ENCODE measurements at places on chromosomes 6 and 20. TPM values are rescaled to one million over a fixed set of nuclear protein-coding genes. Genes with fewer than 3 reads are reported as not detected.

GRCh38 chr6:146258206-146258605, 229.3 kb downstream of the GRM1 start:
- no peak for DNase-seq
- no peak overlapping the region for H3K27ac ChIP-seq
- no peaks in the 10 kb centered on the region for H3K4me1 ChIP-seq

GRCh38 chr6:4852938-4853337, 76.7 kb downstream of the CDYL start:
- no peak overlapping the region for H3K27ac ChIP-seq
- no peak overlapping the region for H3K4me3 ChIP-seq
- DNase-seq, result no peak
- no peaks in the 10 kb centered on the region for H3K36me3 ChIP-seq
- H3K4me1 ChIP-seq, result peaks cover 26% of the 10 kb centered on the region

- H3K36me3 ChIP-seq, result no peaks in the 10 kb centered on the region
- H3K4me3 ChIP-seq, result peak overlapping the region; percentile 3
- peaks cover 20% of the 10 kb centered on the region for H3K4me1 ChIP-seq
- H3K27me3 ChIP-seq, result no peaks in the 10 kb centered on the region
- DNase-seq, result peak; percentile 27
These were observed 26.1 kb downstream of the BFSP1 start for GRCh38 chr20:17504898-17505635.

The CALHM6 gene
- total RNA-seq, result not detected

DNA sequence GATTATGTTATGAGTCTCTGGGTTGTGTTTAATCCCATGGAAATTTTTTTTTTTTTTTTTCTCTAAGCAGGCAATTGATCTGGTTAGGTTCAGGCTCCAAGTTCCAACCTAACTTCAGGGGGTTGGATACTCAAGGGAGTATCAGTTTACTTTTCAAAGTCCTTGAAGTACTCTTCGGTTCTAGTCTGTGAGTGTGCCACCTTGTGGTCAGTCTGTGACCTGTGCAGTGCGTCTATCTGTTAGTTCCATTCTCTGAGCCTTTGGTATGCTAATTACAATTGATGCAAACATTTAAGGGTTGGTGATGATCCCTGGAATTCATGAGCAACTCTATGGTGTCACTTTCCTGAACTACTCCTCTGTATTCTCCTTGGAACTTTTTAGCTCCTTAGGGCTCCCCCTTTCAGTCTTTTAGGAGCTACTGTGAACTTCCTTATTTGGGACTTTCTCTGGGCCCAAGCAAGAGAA, 342.0 kb downstream of the SOX4 start:
- H3K27me3 ChIP-seq, result no peaks in the 10 kb centered on the region
- no peak overlapping the region for H3K27ac ChIP-seq
- H3K36me3 ChIP-seq, result no peaks in the 10 kb centered on the region
- no peaks in the 10 kb centered on the region for H3K4me1 ChIP-seq

The OR2H1 gene
- total RNA-seq, result not detected

DNA sequence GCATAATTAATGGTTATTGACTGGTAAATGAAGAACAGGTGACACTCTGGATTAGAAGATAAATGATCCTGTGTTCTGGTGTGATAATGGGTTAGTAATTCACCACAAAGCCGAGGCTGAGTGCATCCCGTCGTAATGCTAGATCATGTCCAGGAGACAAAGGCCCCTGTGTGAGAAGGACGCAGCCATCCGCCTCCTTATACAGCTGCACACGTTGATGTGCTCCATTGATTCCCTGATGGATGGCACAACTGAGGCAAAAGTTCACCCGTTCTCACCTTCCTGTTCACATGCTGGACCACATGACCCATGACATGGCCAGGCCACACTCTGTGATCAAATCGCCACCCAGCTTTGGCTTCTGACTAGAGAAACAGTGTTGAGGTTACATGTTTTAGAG, 136.1 kb downstream of the FOXC1 start:
- DNase-seq, result no peak
- H3K27me3 ChIP-seq, result no peaks in the 10 kb centered on the region
- no peaks in the 10 kb centered on the region for H3K4me1 ChIP-seq
- H3K4me3 ChIP-seq, result no peak overlapping the region
- H3K27ac ChIP-seq, result no peak overlapping the region
- H3K36me3 ChIP-seq, result no peaks in the 10 kb centered on the region

The PACRG gene
- total RNA-seq, result 0.71 TPM

The ID4 gene
- total RNA-seq, result 0.10 TPM

GRCh38 chr6:151021896-151022295, 156.4 kb downstream of the MTHFD1L start:
- H3K4me1 ChIP-seq, result peaks cover 87% of the 10 kb centered on the region
- DNase-seq, result no peak
- peak overlapping the region; percentile 60 for H3K27ac ChIP-seq
- peaks cover 17% of the 10 kb centered on the region for H3K36me3 ChIP-seq
- no peak overlapping the region for H3K4me3 ChIP-seq

GRCh38 chr6:11785774-11786579, 7.4 kb upstream of the ADTRP start:
- peaks cover 3% of the 10 kb centered on the region for H3K27me3 ChIP-seq
- H3K4me1 ChIP-seq, result no peaks in the 10 kb centered on the region
- H3K27ac ChIP-seq, result no peak overlapping the region
- no peaks in the 10 kb centered on the region for H3K36me3 ChIP-seq
- no peak for DNase-seq

GRCh38 chr6:109626311-109626710, 64.7 kb downstream of the AK9 start:
- no peak overlapping the region for H3K4me3 ChIP-seq
- H3K27me3 ChIP-seq, result no peaks in the 10 kb centered on the region
- no peaks in the 10 kb centered on the region for H3K4me1 ChIP-seq
- DNase-seq, result no peak
- no peaks in the 10 kb centered on the region for H3K36me3 ChIP-seq

DNA sequence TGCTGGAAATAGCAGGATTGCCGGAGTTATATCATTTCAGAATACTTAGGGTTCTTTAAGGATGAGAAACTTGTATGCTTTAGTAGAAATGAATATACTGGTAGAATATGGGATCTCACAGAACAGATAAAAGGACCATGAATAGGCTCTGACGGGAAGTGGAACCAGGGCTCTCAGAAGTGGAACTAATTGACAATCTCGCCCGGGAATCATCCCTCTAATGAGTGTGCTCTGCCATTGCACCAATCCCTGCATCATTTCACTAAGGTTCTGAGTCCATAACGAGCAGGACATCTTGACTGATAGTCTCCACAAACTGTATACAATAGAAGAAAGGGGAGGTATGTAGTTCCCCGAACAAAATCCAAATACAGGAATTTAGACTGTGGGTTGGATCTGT, 150.1 kb downstream of the COL9A1 start:
- H3K4me3 ChIP-seq, result no peak overlapping the region
- H3K27me3 ChIP-seq, result peaks cover 46% of the 10 kb centered on the region
- no peak for DNase-seq
- H3K27ac ChIP-seq, result no peak overlapping the region
- no peaks in the 10 kb centered on the region for H3K4me1 ChIP-seq

DNA sequence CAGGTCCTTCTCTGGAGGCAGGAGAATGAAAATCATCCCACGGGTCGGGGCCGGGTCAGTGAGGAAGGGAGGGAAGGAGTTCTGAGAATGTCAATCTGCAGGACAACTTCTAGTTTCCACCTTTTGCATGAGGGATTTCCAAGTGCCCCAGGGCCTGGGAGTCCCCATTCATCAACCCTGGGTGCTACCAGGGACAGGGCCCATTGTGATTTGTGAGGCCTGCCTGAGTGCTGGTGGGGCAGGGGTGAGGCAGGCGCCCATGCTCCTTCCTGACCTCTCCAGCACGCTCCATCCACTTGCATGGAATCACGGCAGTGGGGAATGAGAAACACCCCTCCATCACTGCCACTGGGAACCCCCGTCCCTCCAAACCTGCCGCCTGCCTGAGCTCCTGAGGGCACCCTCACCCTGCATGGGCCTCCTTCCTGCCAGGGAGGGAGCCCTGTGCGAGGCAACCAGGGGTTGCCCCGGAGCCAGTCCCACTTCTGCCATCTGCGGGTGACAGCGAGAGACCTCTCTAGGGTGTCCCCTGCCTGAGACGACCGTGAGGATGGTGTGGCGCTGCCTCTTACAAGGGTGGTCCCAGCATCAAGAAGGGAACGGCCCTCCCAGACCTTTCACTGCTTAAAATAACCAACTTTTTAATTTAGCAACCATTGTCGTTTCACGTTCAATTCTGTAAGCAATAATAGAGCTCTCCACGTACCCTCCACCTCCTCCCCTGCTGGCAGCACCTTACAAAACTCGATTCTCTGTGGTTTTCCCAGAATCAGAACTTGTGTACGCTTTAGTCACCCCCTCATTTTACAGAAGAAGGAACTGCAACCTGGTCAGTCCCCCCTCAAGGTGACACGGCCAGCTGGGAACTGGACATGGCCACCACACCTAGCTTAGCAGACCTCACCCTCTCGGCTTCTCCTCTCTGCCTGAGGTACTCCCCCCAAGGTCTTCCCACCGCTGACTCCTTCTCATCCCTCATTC, 28.6 kb downstream of the PMEPA1 start:
- H3K27me3 ChIP-seq, result peaks cover 97% of the 10 kb centered on the region
- DNase-seq, result no peak
- H3K4me1 ChIP-seq, result no peaks in the 10 kb centered on the region
- H3K27ac ChIP-seq, result no peak overlapping the region
- H3K36me3 ChIP-seq, result no peaks in the 10 kb centered on the region

- no peak for DNase-seq
- no peaks in the 10 kb centered on the region for H3K27me3 ChIP-seq
- H3K36me3 ChIP-seq, result no peaks in the 10 kb centered on the region
These were observed 39.9 kb downstream of the TMEM242 start for GRCh38 chr6:157283330-157283898.

The COL21A1 gene
- total RNA-seq, result not detected

- peaks cover 7% of the 10 kb centered on the region for H3K36me3 ChIP-seq
- H3K27ac ChIP-seq, result no peak overlapping the region
- H3K27me3 ChIP-seq, result no peaks in the 10 kb centered on the region
- H3K4me1 ChIP-seq, result no peaks in the 10 kb centered on the region
- DNase-seq, result no peak
These were observed 8.2 kb downstream of the DHX35 start for GRCh38 chr20:38970302-38970701.

- H3K36me3 ChIP-seq, result no peaks in the 10 kb centered on the region
- no peaks in the 10 kb centered on the region for H3K27me3 ChIP-seq
- no peak for DNase-seq
- H3K4me3 ChIP-seq, result no peak overlapping the region
- peaks cover 32% of the 10 kb centered on the region for H3K4me1 ChIP-seq
- no peak overlapping the region for H3K27ac ChIP-seq
These were observed 10.4 kb downstream of the SERPINB6 start for GRCh38 chr6:2960935-2961334.

DNA sequence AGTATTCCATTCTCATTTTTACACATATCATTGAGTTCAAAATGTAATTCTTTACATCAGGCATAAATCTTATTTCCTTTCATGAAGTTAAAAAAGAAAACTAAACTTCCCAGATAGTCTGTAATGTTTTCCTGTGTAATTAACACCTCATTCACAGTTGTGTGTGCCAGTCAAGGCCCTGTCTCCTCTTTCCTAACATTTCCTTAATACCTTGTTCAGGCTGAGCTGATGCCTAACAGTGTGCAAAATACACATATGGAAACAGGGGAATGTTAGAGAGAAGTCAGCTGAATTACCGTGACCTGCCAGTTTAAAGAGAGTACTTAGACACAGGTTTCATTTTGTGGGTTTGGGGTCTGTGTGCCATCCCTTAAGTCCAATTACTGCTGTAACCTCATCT, 208.7 kb downstream of the COL9A1 start:
- no peak overlapping the region for H3K4me3 ChIP-seq
- H3K4me1 ChIP-seq, result no peaks in the 10 kb centered on the region
- H3K27ac ChIP-seq, result no peak overlapping the region
- H3K27me3 ChIP-seq, result peaks cover 4% of the 10 kb centered on the region

- no peaks in the 10 kb centered on the region for H3K27me3 ChIP-seq
- no peaks in the 10 kb centered on the region for H3K36me3 ChIP-seq
These were observed 122.8 kb upstream of the COL21A1 start for GRCh38 chr6:56370127-56370540.

GRCh38 chr6:2517401-2517800, 233.3 kb downstream of the MYLK4 start:
- H3K27me3 ChIP-seq, result no peaks in the 10 kb centered on the region
- no peak overlapping the region for H3K4me3 ChIP-seq
- H3K27ac ChIP-seq, result no peak overlapping the region
- peaks cover 7% of the 10 kb centered on the region for H3K4me1 ChIP-seq
- DNase-seq, result no peak
- H3K36me3 ChIP-seq, result no peaks in the 10 kb centered on the region

The ILRUN gene
- total RNA-seq, result 51.9 TPM

DNA sequence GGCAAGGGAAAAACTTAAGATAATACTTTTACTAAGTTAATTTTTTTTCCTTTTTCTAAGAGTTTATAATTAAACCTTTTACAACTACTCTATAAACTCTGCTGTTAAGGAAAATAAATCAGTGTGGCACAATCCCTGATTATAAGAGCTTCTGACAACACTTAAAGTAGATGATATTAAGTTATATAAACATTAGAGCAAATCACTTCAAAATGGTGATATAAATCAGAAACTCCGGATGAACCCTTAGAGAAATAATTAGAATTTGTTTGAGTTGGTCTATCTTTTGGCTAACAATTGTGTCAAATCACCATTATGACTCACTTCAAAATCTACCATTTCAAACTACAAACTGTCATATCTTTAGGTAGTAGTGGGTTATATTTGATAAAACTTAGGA, 104.9 kb downstream of the ARHGAP18 start:
- peaks cover 3% of the 10 kb centered on the region for H3K4me1 ChIP-seq
- DNase-seq, result no peak
- no peak overlapping the region for H3K4me3 ChIP-seq
- H3K27me3 ChIP-seq, result no peaks in the 10 kb centered on the region
- peaks cover 25% of the 10 kb centered on the region for H3K36me3 ChIP-seq

The TAF11 gene
- 23.7 TPM for total RNA-seq

GRCh38 chr20:25058051-25058846, at the start of gene ACSS1:
ACSS1 (minus strand) TSS chr20:25058139; CDS start chr20:25058102, 37 bp downstream.
- no peak within 1 kb of the TSS for H3K27ac ChIP-seq
- no peak within 1 kb of the TSS for H3K4me3 ChIP-seq
- H3K4me1 ChIP-seq, result no peaks in the 10 kb centered on the region
- no peaks in the 10 kb centered on the region for H3K36me3 ChIP-seq
- H3K27me3 ChIP-seq, result peaks cover 34% of the 10 kb centered on the region

The PNPLA1 gene
- total RNA-seq, result 0.10 TPM

The CNR1 gene
- not detected for total RNA-seq

GRCh38 chr6:91743756-91744155, 1156.9 kb upstream of the MAP3K7 start:
- no peak for DNase-seq
- no peaks in the 10 kb centered on the region for H3K4me1 ChIP-seq
- no peaks in the 10 kb centered on the region for H3K27me3 ChIP-seq
- no peaks in the 10 kb centered on the region for H3K36me3 ChIP-seq
- no peak overlapping the region for H3K4me3 ChIP-seq

The RRAGD gene
- 15.9 TPM for total RNA-seq

The SLC17A4 gene
- not detected for total RNA-seq

GRCh38 chr6:8855411-8855810, 420.1 kb upstream of the SLC35B3 start:
- no peak for DNase-seq
- no peaks in the 10 kb centered on the region for H3K36me3 ChIP-seq
- no peaks in the 10 kb centered on the region for H3K4me1 ChIP-seq
- no peak overlapping the region for H3K27ac ChIP-seq
- no peaks in the 10 kb centered on the region for H3K27me3 ChIP-seq
- H3K4me3 ChIP-seq, result no peak overlapping the region

- no peak overlapping the region for H3K4me3 ChIP-seq
- no peaks in the 10 kb centered on the region for H3K36me3 ChIP-seq
- no peak overlapping the region for H3K27ac ChIP-seq
- no peak for DNase-seq
- H3K4me1 ChIP-seq, result no peaks in the 10 kb centered on the region
These were observed 429.4 kb downstream of the TFAP2A start for GRCh38 chr6:9985481-9985880.

The NR2E1 gene
- not detected for total RNA-seq

GRCh38 chr6:169101981-169102380, 151.7 kb downstream of the THBS2 start:
- no peak overlapping the region for H3K27ac ChIP-seq
- no peak for DNase-seq
- H3K4me3 ChIP-seq, result no peak overlapping the region

All from HCT116 (cell line).